NCI-H1092 treated with DMSO at 0.1 percent for 48 hours (cell line): ENCODE measurements at places on chromosomes 7 and 10.
A peak's percentile ranks its signal among the peaks of the same experiment; 100 is the strongest.

DNA sequence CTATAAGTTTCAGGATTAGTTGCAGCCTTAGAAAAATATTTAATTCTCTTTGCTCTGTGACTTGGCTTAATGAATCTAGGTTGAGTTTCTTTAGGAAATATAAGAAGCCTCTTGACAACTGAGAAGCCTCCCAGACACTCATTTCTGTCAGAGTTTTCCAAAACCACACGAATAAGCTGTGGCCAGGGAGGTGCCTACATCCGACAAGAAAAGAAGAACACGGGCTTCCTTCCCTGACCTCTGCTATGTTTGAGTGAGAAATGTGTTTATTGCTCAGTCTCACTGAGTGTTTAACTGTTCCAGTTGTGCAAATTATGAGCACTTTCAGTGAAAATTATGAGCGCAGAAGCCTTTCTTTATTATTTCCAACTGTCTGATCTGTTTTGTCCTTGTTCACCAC, 105.0 kb downstream of the TRIL start:
- peak; percentile 18 for DNase-seq

- DNase-seq, result no peak
Observed at GRCh38 chr10:97080051-97080776, 105.5 kb downstream of the SLIT1 start.

DNA sequence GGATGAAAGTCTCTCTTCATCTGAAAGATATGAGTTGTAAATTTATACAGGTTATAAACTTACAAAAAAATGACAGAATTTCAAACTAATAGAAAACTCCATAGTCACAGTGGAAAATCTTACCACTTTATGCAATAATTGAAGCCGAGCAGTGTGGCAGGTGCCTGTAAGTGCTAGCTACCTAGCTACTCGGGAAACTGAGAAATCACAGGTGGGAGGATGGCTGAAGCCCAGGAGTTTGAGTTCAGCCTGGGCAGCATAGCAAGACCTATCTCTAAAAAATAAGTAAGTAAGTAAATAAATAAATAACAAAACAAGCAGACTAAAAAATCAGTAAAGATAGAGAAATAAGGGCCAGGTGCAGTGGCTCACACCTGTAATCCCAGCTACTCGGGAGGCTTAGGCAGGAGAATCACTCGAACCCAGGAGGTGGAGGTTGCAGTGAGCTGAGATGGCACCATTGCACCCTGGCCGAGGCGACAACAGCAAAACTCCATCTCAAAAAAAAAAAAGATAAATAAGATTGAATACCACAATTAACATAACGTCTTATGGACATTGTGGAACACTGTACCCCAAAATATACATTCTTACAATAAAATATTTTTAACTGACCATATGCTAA, 61.9 kb downstream of the TRIM24 start:
- DNase-seq, result no peak

DNA sequence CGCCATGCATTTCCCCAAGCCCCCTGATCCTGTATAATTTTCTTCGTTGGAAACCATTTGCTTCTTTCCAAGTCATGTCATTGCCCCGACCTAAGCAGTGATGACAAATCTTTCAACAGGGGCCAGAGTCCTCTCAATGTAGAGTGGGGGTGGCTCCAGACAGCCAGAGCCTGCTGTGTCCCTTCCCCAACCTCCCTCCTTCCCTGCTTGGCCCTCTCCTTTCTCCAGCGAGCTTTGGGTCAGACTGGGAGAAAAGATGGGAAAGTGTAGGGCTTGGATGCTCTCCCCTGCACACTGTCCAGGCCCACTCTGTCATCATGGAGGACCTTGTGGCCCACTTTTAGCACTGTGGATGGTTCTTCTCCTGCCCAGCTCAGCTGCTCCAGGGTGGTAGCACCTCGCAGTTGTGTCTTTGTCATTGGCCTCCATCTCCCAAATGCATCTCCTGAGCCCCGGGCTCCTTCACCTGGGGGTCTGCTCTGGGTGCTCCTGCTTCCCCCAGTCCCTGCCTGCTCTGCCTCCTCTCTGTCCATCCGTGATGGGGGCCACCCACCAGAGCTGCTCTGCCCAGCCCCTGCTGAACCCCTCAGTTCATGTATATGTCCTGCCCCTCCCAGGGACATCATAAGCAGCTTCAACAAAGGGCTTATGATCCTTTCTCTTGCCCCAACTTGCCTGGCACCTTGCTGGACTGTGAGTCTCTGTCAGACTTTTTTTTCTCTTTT, 37.5 kb downstream of the BTBD16 start:
- no peak for DNase-seq

- DNase-seq, result no peak
Observed at GRCh38 chr7:154577141-154577873, 425.6 kb downstream of the PAXIP1 start.

DNA sequence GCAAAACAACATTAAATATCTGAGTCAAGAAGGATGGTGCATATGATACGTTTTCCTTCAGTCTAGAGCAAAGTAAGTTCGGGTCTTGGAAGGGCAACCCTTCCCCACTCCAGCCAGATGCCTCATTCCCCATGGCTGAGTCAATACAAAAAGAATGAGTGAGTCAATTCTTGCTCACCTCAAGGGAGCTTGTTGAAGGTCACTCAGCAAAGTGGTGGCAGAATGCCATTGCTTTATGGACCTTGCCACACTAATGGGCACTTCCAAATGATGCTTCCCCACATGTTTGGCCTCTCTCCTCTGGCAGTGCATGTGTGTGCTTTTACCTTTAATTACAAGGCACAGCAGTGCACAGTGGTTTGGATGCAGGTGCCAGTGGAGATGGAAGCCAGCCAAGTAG, 296.5 kb downstream of the SORCS3 start:
- DNase-seq, result peak; percentile 5

GRCh38 chr7:116671681-116672595, at the start of gene MET:
Gene MET, plus strand, starts transcription at chr7:116672196. Its CDS starts 26,889 bp downstream, at chr7:116699085.
- DNase-seq, result peak; percentile 90
